ENCODE measurements at places on chromosomes 2 and 18.

DNA sequence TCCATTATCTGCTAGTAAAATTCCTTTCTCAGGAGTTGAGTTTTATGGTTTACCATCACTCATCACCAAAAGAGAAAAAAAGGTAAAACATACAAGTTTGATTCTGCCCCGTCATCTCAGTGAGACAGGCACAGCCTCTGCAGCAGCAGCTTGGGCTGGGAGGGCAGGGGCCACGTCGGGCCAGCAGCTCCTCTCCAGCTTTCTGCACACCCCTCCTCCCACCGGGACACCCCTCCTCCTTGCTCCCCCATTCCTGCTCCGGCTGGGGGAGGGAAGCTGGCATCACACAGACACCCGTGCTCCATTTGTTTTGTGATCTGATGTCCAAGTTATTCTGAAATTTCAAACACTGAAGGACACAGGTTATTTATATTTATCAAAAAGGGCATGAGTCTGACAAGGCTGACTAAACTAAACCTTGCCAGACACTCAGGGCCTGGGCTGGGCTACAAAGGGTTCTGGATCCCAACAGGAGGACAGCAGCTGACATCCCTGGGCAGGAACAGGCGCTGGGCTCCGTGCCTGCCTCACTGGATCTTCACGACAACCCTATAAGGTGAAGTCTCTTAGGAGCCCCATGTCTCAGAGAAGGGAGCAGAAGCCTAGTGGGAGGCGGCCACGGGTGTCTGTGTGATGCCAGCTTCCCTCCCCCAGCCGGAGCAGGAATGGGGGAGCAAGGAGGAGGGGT, 71.4 kb downstream of the HDAC4 start:
- peaks cover 7% of the 10 kb centered on the region for H3K36me3 ChIP-seq
- DNase-seq, result no peak
- H3K27ac ChIP-seq, result no peak overlapping the region
- H3K4me1 ChIP-seq, result peaks cover 47% of the 10 kb centered on the region
- H3K27me3 ChIP-seq, result peaks cover 1% of the 10 kb centered on the region
- no peak overlapping the region for H3K4me3 ChIP-seq

- no peak for DNase-seq
- H3K27ac ChIP-seq, result no peak overlapping the region
- H3K27me3 ChIP-seq, result peaks cover 5% of the 10 kb centered on the region
These were observed 25.6 kb upstream of the MTA3 start for GRCh38 chr2:42542871-42543270.

- H3K27ac ChIP-seq, result no peak overlapping the region
- no peaks in the 10 kb centered on the region for H3K27me3 ChIP-seq
- DNase-seq, result no peak
- H3K36me3 ChIP-seq, result no peaks in the 10 kb centered on the region
These were observed 235.3 kb upstream of the TANK start for GRCh38 chr2:160924936-160925353.

DNA sequence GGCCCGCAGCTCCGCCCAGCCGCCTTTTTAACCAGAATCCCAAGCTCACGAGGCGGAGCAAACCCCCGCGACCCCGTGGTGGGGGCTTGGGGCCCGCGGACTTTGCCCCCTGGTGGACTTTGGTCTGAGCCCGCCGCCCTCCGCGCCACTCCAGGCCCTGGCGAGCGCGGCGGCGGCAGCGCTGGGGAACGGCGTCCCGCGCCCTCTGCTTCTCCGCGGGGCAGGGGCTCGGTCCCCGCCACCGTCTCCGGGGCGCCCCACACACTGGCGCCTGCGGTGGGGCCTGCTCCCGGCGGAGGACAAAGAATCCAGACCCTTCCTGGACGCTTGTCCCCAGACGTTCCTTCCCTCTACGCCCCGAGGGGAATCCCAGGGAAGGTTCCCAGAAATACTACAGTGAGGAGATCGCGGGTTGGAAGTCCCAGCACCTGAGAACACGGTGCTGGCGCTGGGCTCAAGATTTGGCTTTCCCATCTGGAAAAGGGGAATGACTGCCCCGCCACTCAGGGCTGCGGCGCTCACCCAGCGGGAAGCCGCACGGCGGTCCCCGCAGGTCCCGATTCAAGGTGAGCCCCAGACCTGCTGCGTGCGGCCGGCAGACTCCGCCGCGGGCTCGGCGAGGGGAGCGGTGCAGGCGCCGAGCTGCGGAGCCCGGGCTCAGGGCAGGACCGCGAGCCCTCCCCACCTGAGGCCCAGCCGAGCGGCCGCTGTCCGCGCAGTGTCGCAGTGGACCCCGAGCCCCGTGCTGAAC, at the start of gene HAAO:
HAAO (minus strand) TSS at position 1 of the 751 bp plus-strand sequence. CDS start 47 bp downstream, outside the sequence.
- peak within 1 kb of the TSS; percentile 50 for H3K4me3 ChIP-seq
- H3K36me3 ChIP-seq, result peaks cover 12% of the 10 kb centered on the region
- peaks cover 14% of the 10 kb centered on the region for H3K27me3 ChIP-seq
- H3K27ac ChIP-seq, result peak within 1 kb of the TSS; percentile 16
- DNase-seq, result no peak
- H3K4me1 ChIP-seq, result peaks cover 21% of the 10 kb centered on the region

DNA sequence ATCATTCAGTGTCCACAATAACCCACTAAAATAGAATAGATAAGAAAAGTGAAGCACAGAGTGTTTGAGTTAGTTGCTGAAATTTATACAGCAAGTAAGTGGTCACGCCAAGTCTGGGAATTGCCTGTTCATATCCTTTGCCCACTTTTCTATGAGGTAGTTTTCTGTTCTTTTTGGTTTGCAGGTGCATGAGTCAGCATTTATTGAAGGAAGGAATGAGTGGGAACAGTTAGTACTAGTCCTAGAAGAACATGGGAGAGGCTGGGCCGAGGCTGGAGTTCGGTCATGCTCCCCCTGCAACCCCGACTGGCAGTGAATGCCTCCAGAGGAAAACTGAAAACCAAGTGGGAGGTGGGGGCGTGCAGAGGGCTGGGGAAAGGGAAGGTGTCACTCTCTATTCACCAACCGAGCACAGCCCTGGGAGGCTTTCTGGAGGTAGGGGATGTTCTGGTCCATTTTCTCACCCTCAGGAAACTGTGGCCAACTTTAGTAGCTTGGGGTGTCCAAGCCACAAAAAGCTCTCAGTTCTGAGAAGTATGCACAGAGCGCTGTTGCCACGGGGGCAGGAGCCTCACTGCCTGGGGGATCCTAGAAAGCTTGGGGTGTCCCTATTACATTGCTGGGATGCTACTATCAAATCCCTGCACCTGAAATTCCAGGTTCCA, 41.4 kb downstream of the FOSL2 start:
- peak overlapping the region; percentile 76 for H3K4me3 ChIP-seq
- peaks cover 87% of the 10 kb centered on the region for H3K4me1 ChIP-seq
- DNase-seq, result peak; percentile 57

DNA sequence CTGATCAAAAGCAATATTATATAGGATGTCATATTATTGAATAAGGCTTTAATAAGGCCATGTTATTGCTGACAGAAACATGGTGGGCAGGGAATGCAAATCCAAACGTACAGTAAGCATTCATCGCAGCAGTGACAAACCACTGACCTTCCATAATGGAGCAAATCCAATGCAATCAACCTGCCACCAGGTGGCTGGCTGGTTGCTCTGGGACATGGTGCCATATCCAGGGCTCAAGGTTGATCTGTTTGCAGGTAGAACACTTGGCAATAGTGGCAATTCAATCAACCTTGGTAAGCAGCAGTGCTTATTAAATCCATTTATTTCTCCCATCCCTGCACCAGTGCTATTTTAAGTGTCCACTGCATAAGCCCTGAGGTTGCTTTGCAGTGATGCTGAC, 75.4 kb downstream of the CERKL start:
- DNase-seq, result no peak
- no peak overlapping the region for H3K4me3 ChIP-seq
- H3K4me1 ChIP-seq, result peaks cover 5% of the 10 kb centered on the region
- H3K27ac ChIP-seq, result no peak overlapping the region
- no peaks in the 10 kb centered on the region for H3K36me3 ChIP-seq

DNA sequence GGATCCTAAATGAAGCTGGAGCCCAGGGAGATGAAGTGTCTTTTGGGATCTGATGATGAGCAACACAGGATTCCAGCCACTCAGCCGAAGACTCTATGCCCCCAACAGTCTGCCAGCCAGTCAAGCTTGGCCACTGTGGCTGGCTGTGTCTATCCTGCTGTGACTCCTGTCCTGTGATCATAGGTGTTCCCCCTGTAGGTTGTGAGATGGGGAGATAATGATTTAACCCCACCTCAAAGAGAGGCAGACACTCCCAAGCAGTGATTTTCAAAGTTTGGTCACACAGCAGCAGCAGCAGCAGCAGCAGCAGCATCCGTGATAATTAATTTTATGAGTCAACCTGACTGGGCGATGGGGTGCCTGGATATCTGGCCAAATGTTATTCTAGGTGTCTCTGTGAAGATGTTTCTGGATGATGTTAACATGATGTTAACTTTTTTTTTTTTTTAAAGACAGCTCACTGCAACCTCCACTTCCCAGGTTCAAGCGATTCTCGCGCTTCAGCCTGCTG, 21.4 kb upstream of the RHOB start:
- H3K27me3 ChIP-seq, result no peaks in the 10 kb centered on the region
- no peaks in the 10 kb centered on the region for H3K36me3 ChIP-seq
- H3K27ac ChIP-seq, result peak overlapping the region; percentile 93
- peak overlapping the region; percentile 81 for H3K4me3 ChIP-seq
- peak; percentile 44 for DNase-seq

DNA sequence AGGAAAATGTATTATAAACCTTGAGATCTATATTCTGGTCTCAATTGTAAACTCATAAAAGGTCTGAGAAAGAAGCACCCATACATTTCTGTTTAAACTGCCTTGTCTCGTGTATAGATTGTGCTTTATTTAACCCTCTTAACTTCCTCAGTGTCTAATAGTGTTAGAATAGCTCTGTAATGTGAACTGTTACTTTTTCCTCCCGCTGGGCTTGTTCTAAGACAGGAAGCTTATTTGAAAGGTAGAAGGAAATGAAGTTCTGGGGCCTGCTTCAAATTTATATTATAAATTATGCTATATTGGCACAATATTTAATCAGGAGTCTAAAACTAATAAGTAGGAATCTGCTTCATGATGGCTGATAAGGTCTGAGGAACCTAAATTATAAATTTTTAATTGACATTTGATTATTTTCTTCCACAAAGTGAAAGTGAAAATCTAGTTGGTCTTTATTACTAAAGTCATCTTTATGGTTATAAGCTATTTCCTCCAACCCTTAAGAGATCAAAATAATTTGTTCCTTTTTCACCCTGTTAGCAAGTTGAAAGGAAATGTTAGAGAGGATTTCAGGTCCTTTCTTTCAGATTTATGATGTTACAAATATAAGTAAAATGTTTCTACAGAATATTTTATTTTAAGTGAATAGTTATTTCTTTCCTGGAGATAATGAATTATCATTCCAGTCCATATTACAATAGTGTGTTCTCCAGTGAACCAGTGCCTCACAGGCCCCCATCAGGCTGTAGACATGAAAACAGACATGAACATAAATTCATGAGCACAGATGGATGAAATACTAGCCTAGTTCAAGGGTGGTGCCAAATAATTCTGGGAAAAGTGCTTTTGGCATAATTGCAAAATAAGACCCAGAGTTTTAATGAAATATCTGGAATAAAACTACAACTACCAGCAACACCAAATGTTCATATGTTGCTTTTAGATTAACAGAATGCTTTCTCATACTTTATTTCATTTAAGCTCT, 7.9 kb downstream of the MFSD6 start:
- H3K27ac ChIP-seq, result peak overlapping the region; percentile 90
- H3K4me1 ChIP-seq, result peaks cover 93% of the 10 kb centered on the region
- peaks cover 5% of the 10 kb centered on the region for H3K36me3 ChIP-seq
- H3K4me3 ChIP-seq, result peak overlapping the region; percentile 66
- peak; percentile 21 for DNase-seq

DNA sequence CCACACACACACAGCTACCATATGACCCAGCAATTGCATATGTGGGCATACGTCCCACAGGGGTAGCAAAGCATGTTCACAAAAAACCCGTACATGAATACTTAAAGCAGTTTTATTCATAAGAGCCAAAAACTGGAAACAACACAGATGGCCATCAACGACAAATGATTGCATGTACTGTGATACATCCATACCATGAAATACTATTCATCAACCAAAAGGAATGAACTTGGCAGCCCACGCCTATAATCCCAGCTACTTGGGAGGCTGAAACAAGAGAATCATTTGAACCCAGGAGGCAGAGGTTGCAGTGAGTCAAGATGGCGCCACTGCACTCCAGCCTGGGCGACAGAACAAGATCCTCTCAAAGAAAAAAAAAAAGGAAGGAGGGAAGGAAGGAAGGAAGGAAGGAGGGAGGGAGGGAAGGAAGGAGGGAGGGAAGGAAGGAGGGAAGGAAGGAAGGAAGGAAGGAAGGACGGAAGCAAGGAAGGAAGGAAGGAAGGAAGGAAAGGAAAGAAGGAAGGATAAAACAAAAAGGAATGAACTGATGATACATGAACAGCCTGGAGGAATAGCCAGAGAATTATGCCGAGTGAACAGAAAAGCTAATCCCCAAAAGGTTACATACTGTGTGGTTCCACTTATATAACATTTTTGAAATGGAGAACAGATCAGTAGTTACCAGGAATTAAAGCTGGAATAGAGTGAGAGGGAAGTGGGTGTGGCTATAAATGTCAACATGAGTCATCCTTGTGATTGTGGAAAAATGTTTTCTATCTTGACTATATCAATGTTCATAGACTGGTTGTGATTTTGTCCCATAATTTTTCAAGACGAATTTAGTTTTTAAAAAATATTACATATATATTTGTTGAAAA, 19.6 kb upstream of the YPEL5 start:
- no peak overlapping the region for H3K4me3 ChIP-seq
- no peak overlapping the region for H3K27ac ChIP-seq
- H3K4me1 ChIP-seq, result no peaks in the 10 kb centered on the region
- no peaks in the 10 kb centered on the region for H3K36me3 ChIP-seq
